ENCODE measurements at places on chromosomes 5 and 9. TPM values are rescaled to one million over a fixed set of nuclear protein-coding genes. Genes with fewer than 3 reads are reported as not detected.
A peak's percentile ranks its signal among the peaks of the same experiment; 100 is the strongest.

Gene SPRY4
- polyA plus RNA-seq = 13.0 TPM

DNA sequence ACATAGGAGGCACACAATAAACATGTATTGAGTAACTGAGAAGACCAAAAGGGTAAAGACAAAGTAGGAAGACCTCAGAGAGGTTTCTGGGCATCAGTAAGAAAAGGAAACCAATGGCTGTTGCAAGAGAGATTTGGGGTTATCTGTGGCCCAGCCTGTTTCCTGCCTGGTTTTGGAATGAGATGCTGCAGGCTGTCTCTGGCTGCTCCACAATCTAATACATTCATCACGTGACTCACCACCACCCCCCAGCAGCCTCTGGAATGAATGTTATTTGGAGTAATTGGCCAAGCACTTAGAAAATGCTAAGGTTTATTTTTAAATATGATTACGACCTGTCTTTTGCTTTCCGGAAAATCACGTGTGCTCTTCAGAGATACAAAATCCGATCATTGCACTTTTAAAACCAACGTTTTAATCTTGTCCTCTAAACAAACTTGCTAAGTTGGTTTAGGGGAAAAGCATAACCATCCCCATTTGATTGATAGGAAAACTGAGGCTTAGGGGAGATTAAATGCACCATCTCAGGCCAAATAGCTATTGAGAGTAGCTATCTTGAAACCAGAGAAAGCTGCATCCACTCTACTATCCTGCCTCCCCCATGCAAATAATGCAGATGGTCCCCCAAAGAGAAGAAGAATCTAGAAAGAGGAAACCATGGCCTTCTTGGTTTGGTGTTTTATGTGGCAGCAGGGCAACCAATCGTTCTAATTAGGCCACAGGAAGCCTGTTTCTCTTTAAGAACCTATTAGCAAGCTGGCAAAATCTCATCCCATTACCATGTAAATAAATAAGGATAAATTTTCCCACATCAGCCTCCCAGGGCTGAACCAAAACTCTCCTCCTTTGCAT lies 151.8 kb upstream of the ADRA1B start:
- peak; percentile 71 for DNase-seq

Gene CDO1
- polyA plus RNA-seq = 0.85 TPM

DNA sequence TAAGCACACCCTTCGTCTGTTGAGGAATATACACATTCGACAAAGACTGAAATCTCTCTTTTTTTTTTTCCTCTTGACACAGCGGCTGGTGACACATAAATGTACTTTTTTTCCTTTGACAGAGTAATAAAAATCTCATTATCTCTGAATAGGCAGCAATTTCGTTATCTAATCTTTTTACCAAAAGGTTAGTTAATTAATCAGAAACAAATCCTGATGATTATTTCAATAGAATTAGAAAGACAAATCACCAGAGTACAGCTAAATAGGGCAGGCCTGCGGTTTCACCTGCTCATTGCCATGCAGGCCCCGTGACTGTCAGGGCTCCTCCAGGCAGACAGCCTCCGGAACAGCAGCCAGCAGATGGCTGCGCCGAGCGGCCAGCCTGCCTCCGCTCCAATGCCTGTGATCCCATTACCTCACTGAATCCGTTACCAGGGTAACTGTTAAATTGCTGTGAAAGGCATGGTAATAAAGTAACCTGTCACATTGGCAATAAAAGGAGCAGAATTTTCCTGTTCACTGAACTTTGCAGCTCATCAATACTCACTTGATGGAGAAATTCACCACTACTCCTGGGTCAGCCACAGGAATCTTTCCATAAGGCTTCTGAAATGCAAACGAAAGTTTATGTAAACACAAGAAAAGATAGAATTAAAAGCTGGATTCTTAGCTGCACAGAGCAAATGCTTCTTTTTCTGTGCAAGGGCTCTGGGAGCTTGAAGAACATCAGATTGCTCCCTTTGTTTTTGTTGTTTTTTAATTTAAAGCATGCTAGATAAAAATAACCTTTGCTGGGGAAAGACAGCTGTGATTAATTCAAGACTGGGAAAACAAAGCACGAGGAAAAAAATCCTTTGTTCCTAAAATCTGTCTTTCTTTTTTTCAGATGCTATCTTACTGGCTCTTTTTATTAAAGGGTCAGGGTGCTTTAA lies 666.4 kb upstream of the ZNF608 start:
- peak; percentile 95 for DNase-seq

Gene GRXCR2
- not detected for polyA plus RNA-seq

- DNase-seq = no peak
These were observed 108.5 kb downstream of the ELAVL2 start for GRCh38 chr9:23717505-23717904.

DNA sequence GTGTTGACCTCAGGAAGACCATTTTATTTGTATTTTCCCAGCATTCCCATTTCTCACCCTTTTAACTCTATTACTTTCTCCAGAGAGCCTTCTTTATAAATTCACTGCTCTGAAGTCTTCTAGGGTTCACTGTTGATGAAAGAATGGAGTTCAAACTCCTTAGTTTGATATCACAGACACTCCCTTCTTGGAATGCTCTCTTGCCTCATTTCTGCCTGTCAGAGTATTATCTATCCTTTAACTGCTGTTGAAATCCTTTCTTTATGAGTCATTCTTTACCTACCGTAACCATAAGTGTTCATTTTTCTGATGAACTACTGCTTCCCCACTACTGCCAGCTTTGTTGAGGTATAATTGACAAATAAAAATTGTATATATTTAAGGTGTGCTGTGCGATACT lies 4.3 kb downstream of the RIC1 start:
- peak; percentile 74 for DNase-seq

DNA sequence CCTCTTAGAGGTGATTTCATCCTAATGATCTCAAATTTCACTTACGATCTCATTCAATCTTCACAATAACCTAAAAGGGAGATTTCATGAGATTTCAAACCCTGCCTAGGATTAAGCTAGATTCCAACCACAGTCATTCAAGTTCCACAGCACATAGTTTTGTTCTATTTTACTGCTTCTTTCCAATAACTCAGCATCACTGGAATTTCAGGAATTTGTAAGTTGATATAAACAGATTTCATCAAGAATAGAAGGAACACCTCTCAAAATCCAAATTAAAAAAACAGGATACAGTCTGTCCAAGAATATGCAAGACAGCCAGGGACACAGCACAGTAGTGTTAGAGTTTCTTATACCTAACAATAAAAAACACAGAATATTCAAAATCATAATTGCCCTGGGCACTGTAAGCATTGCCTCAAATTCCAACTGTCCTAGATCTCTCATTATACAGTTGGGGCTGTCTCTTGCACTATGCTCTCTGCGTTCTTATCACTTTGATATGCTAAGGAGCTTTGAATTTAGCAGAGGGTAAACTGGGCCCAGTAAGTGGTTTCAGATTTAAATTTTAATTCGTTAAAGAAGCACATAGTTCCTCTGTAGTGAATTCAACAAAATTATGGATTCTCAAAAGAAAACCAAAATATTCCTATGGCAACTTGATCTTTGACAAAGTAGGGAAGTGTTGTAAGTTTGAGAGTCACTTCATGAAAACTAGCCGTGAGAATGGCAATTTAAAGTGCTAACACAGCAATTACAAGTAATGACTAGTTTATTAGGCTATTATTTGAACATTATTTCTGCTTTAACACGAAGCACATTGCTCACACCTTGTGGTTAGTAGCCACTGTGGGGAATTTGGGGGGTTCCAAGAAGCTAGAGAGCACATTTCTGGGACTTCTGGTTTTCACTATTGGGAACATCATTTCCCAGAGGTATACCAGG lies 478.6 kb upstream of the C9orf72 start:
- no peak for DNase-seq

DNA sequence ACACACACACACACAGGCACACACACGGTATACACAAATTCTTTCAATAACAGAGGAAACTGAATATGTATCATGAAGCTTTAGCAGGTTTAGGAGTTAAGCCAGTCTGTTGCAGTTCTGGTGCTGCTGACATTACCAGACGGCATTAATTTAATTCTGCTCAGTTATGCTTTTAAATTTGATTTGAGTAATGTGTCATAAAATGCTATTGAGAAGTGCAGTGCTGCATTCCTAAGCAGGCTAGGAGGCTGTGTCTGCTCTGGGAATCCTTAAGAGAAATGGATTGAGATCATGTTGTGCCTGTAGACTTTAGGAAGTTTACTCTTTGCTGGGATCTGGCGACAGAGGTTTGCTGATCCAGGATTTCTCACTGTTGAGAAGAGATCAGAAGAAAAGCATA lies 733.8 kb downstream of the BRINP1 start:
- DNase-seq = no peak

GRCh38 chr9:136795000-136795348 lies 1.2 kb upstream of the CCDC183 start:
- DNase-seq = no peak

DNA sequence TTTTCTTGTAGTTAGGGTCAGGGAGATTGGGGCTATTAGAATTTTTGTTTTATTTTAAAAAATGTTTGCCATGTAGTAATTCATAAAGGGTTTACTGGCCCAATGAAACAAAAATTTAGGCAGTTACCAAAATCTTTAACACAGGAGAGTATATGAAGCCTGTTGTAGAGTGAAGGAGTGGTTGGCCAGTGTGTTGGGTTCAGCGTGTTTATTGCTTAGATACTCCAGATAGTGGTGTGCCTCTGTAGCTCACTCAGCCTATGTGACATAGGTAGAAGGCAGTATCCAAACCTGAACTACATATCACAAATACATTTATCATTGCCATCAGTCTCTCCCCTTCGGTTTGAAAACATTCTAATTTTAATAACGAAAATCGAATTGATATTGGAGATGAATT lies 1.2 kb downstream of the TEK start:
- no peak for DNase-seq

DNA sequence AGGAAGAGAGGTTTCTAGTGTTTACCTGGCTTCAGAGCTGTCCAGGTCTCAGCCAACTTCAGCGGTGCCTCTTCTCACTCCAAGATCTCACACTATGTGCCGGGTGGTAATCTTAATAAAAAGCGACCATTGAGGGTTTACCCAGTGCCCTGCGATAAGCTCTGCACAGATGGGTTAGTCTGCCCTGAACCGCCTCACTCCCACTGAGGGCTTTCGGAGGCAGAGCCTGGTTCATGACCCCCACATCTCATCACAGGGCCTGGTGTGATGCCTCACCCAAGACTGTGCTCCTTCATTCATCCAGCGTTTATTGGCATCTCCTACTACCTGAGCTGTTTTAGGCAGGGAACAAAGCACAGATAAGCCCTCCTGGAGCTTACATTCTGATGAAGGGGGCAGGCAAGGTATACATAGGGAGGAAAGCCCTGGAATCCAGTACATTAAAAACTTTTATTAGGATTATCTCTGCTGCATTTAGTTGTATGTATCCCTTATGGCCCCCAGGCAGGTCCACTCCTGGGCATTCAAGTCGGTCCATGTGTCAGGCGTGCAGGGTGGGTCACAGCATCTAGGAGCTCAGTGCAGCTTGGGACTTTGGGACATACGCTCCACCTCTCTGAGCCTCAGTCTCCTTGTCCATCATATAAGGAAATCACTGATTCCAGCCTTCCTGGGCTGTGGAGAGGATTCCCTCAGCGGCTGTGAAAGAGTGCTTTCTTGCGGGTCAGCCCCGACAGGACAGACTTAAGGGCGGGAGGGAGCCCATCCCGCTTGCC lies 613 bp upstream of the COL15A1 start:
- DNase-seq = no peak

GRCh38 chr9:89523948-89524347 lies 26.0 kb upstream of the SEMA4D start:
- DNase-seq = no peak

- no peak for DNase-seq
These were observed 53.5 kb upstream of the MAST4 start for GRCh38 chr5:66542711-66543110.

- no peak for DNase-seq
These were observed 368.4 kb downstream of the IRX2 start for GRCh38 chr5:2382776-2383697.

Gene BAAT
- polyA plus RNA-seq = 0.02 TPM

GRCh38 chr9:3830291-3830690 lies 304.5 kb upstream of the RFX3 start:
- DNase-seq = no peak

Gene ZNF618
- 6.7 TPM for polyA plus RNA-seq

All from fibroblast of lung (primary cell).